H1 (cell line): ENCODE measurements at places on chromosomes 6 and 20. TPM values are rescaled to one million over a fixed set of nuclear protein-coding genes. Genes with fewer than 3 reads are reported as not detected.

PCED1A gene
- total RNA-seq: 13.4 and 14.6 TPM in 2 replicates

KCNK15 gene
- 0.24 and 0.33 TPM in 2 replicates for total RNA-seq

ILRUN gene
- total RNA-seq: 81.2 TPM in 2 replicates

LAMA5 gene
- total RNA-seq: 210 and 225 TPM in 2 replicates

ERVFRD-1 gene
- not detected in 2 replicates for total RNA-seq

ADGRB3 gene
- total RNA-seq: 0.94 and 1.2 TPM in 2 replicates

TNF gene
- total RNA-seq: not detected in 2 replicates

DNA sequence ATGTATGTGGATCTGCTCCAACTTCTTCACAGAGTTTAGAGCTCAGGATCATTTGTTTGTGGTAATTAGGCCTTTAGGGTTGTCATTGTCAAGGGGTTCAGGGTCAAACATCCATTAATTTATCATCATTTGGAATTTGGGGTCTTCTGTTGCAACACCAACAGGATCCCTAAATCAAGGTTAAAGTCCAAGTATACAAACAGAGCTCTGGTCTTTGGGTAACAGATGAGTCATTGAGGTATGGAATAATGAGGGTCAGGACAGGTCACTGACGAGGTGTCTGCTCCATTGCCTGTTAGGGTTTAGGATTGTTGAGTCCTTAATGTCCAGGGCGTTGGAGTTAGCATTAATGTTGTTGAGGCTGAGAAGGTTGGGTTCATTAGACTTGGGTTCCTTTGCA is 47.6 kb downstream of the PRND start:
- no peak overlapping the region for H3K4me3 ChIP-seq
- H3K27me3 ChIP-seq: no peaks in the 10 kb centered on the region
- DNase-seq: no peak
- H3K36me3 ChIP-seq: no peaks in the 10 kb centered on the region
- H3K4me1 ChIP-seq: no peaks in the 10 kb centered on the region

DNA sequence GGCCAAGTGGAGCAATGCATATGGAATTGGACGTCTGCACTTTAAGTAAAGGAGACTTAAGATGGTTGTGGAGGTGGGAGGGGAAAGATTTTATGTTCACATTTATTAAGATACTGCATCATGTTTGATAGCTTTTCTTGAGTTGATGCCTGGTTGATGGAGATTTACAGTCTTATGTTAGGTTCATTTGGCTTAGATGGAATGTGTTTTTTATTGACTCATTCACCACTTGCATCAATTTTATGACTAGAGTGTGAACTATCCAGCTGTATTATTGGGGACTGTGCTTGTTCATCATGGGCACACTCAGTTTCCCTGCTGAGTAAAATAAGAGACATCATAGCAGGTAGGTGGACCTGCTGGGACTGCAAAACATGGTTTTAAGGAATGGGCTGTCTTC is 91.2 kb upstream of the SCP2D1 start:
- no peak overlapping the region for H3K27ac ChIP-seq
- no peaks in the 10 kb centered on the region for H3K36me3 ChIP-seq
- H3K4me1 ChIP-seq: peaks cover 3% of the 10 kb centered on the region; the same call in 1 of the 2 replicates
- no peak for DNase-seq
- H3K27me3 ChIP-seq: no peaks in the 10 kb centered on the region
- H3K4me3 ChIP-seq: no peak overlapping the region

GRCh38 chr6:107632381-107633136 is 142.6 kb downstream of the SOBP start:
- DNase-seq: no peak
- no peak overlapping the region for H3K27ac ChIP-seq
- peaks cover 7% of the 10 kb centered on the region; the same call in 1 of the 2 replicates for H3K27me3 ChIP-seq
- H3K36me3 ChIP-seq: no peaks in the 10 kb centered on the region
- no peak overlapping the region for H3K4me3 ChIP-seq
- H3K4me1 ChIP-seq: peaks cover 2% of the 10 kb centered on the region; the same call in 1 of the 2 replicates

- H3K27me3 ChIP-seq: no peaks in the 10 kb centered on the region
Observed at GRCh38 chr20:8522168-8522567, 390.1 kb downstream of the PLCB1 start.

- DNase-seq: no peak
- no peaks in the 10 kb centered on the region for H3K36me3 ChIP-seq
- H3K4me1 ChIP-seq: no peaks in the 10 kb centered on the region
- no peak overlapping the region for H3K27ac ChIP-seq
- no peak overlapping the region for H3K4me3 ChIP-seq
Observed at GRCh38 chr20:15060265-15061060, 723.1 kb upstream of the FLRT3 start.

DNA sequence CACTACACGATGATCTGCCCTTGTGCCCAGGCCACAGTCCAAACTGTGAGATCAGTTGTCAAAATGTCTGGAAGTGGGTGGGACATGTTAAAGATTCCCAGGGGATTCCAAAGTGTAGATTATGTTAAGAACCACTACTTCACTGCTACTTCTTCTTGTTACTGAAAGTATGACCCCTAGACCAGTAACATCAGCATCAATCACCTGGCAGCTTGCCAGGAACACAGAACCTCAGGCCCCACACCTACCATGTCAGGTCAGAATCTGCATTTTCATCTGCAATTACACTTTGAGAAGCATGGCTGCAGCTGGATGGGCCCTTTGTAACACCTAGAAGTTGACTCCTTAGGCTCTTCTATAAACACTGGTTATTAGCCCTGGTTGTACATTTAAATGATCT is 36.1 kb downstream of the RFPL4B start:
- no peaks in the 10 kb centered on the region for H3K36me3 ChIP-seq
- DNase-seq: no peak
- no peaks in the 10 kb centered on the region for H3K27me3 ChIP-seq
- H3K4me1 ChIP-seq: no peaks in the 10 kb centered on the region

DNA sequence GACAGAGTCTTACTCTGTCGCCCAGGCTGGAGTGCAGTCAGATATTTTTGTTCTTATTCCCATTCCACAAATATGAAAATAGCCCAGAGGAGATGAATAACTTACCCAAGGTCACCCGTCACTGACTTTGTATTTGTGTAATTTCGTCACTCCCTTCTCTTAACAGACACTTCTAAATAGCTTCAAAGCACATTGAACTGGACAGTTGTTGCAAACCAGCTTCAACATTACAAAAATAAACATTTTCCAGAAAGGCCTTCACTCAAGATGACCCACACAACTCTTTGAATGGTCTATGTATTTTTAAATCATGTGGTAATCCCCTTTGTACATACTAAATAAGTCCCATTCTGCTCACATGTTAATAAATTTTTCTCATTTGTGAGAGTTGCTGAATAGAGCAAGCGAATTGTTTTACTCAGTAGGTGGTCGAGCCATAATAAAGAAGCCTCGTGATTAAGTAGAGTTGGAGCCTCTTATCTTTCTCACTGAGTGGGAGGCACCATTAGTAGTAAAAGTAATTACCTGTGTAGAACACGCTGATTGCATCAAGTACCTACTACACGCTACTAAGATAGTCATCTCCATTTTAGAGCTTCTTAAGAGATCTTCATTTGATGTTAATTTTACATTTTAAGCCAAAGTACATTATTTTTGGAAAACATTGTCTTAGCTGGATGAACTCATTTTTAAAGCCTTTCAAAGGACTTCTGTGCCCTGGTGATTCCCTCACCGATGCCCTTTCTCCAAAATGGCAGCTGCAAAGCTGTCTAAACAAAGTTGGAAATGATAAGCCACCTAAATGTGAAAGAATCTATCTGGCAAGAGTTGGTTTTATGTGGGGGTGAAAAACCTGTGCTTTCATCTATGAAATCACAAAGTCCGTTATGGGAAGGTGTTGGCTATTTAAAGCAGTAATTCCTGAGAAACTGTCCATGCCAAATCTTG is 110.0 kb downstream of the TSHZ2 start:
- H3K4me1 ChIP-seq: no peaks in the 10 kb centered on the region
- H3K27me3 ChIP-seq: no peaks in the 10 kb centered on the region
- H3K36me3 ChIP-seq: no peaks in the 10 kb centered on the region
- H3K4me3 ChIP-seq: no peak overlapping the region
- H3K27ac ChIP-seq: no peak overlapping the region

DNA sequence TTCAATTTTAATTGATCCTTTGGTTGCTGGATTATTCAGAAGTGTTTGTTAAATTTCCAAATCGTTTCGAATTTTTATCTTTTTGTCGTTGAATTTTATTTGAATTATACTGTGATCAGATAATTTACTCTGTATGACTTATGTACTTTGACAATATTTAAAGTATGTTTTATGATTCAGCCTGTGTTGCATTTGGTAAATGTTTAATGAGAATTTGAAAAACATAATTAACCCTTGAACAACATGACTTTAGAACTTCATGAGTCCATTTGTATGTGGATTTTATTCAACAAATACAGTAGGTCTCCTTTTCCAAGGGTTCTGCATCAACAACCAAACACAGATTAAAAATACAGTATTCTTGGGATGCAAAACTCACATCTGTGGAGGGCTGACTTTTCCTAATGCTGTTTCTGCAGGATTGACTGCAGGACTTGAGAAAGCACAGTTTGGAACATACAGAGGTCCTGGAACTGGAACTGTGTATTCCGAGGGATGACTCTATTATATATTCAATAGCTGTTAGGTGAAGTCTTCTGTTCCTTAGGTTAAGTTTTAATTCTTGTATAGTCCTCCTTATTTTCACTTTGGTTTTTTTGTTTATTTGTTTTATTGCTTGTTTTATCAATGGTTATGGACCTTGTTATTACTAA is 40.5 kb downstream of the FAM83B start:
- no peak overlapping the region for H3K4me3 ChIP-seq
- H3K27ac ChIP-seq: no peak overlapping the region
- H3K36me3 ChIP-seq: no peaks in the 10 kb centered on the region
- no peaks in the 10 kb centered on the region for H3K4me1 ChIP-seq

- H3K27ac ChIP-seq: no peak overlapping the region
- no peaks in the 10 kb centered on the region for H3K27me3 ChIP-seq
- no peaks in the 10 kb centered on the region for H3K36me3 ChIP-seq
- no peak overlapping the region for H3K4me3 ChIP-seq
Observed at GRCh38 chr6:149231778-149232177, 85.7 kb upstream of the TAB2 start.
